Spinal cord (tissue), 10 donors: ENCODE measurements at places on chromosomes 5 and 9. TPM values are rescaled to one million over a fixed set of nuclear protein-coding genes. Genes with fewer than 3 reads are reported as not detected.

GRCh38 chr5:7995688-7996294 is 126.8 kb downstream of the MTRR start:
- no peak overlapping the region for H3K27ac ChIP-seq
- no peaks in the 10 kb centered on the region for H3K36me3 ChIP-seq
- DNase-seq = no peak
- H3K27me3 ChIP-seq = no peaks in the 10 kb centered on the region

GRCh38 chr5:61293071-61293470 is 39.0 kb upstream of the ZSWIM6 start:
- no peaks in the 10 kb centered on the region for H3K27me3 ChIP-seq
- DNase-seq = no peak
- H3K4me1 ChIP-seq = peaks cover 8% of the 10 kb centered on the region
- no peak overlapping the region for H3K4me3 ChIP-seq
- no peaks in the 10 kb centered on the region for H3K36me3 ChIP-seq

DNA sequence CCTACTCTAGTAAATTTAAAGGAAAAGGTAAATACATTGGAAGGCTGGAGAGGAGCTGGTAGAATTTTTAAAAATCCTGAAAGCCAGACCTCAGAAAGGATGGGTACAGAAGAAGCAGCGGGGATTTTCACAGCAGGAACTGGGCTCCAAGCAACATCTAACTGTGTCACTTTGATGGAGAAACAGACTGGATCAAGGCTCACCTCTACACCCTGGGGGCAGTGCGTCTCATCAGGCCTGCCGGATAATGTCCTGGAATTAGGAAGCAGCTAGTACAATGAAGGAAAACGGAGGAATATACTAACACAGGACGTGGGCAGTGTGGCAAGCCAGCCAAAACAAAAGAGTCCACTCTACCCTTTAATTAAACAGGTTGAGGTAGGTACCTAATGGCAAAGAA is 463.6 kb downstream of the TAF11L14 start:
- no peak overlapping the region for H3K4me3 ChIP-seq
- no peak overlapping the region for H3K27ac ChIP-seq
- H3K36me3 ChIP-seq = no peaks in the 10 kb centered on the region
- no peak for DNase-seq
- H3K27me3 ChIP-seq = no peaks in the 10 kb centered on the region

GRCh38 chr9:96599298-96599697 is 20.3 kb downstream of the CDC14B start:
- H3K4me3 ChIP-seq = no peak overlapping the region
- H3K27ac ChIP-seq = no peak overlapping the region
- H3K36me3 ChIP-seq = no peaks in the 10 kb centered on the region
- no peak for DNase-seq

DNA sequence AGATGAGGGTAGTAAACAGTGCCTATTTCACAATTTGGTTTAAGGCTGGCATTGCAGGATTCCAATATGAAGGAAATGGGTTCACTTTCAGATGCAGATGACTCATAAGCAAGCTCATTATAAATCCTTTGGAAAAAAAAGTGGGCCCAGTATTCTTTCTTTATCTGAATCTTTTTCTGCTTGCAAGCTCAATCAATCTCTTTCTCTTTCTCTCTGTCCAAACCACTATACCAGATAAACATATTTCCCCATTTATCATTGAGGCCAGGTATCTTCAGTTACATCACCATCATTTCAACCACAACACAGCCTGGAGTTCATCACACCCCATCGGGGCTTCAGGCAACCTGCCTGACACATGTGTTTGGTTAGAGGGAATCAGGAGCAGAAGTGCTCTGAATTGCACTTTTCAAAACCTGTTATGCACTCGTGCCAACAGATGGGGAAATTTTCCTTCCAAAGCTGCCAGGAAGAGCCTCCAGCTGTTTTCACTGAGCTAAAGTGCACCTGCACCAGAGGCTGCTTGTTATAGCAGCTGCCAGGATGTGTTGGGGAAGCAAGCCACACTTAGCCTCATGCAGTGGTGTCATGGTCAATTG is 30.0 kb upstream of the MAMDC2 start:
- no peaks in the 10 kb centered on the region for H3K4me1 ChIP-seq
- H3K27ac ChIP-seq = no peak overlapping the region
- no peak overlapping the region for H3K4me3 ChIP-seq
- no peak for DNase-seq
- H3K27me3 ChIP-seq = no peaks in the 10 kb centered on the region

DNA sequence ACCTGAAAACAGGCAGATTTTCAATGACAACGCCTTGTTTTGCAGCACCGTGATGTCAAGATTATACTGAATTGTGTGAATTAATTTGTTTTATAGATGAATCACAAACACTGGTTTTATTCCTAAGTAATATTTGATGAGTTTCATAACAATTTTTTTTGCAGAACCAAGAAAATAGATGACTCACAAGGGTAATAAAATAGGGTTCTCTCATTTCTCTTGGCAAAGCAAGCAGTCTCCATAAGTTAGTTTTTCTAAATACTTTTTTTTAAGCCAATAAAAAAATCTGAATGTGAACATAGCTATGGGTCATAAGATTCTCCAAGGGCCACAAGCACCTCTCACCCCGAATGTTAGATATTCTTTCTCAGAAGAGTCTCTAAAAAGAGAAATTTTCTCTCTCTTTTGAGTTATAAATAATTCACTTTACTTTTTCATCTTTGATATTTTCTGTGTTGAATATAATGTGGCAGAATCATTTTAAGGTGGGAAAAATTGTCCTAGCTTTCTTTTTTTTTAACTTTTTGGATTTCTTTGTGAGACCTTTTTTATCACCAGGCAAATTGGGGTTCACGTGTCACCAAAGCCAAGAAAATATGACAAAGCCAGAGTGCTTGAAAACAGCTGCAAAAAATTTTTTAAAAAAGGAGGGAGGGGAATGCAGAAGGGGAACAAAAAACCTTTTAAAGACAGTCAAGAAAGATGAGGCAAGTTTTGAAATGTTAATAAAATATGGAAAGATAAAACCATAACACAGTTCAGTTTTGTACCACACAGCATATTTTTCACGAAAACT is 174.6 kb upstream of the DAPK1 start:
- no peaks in the 10 kb centered on the region for H3K4me1 ChIP-seq
- H3K27me3 ChIP-seq = no peaks in the 10 kb centered on the region
- H3K36me3 ChIP-seq = no peaks in the 10 kb centered on the region
- no peak overlapping the region for H3K4me3 ChIP-seq
- H3K27ac ChIP-seq = no peak overlapping the region

GRCh38 chr5:71533142-71533541 is 54.0 kb upstream of the MCCC2 start:
- no peaks in the 10 kb centered on the region for H3K27me3 ChIP-seq
- H3K4me3 ChIP-seq = no peak overlapping the region
- H3K4me1 ChIP-seq = no peaks in the 10 kb centered on the region
- DNase-seq = no peak
- H3K36me3 ChIP-seq = peaks cover 27% of the 10 kb centered on the region

- H3K27ac ChIP-seq = no peak overlapping the region
- H3K36me3 ChIP-seq = no peaks in the 10 kb centered on the region
- no peak for DNase-seq
- H3K4me1 ChIP-seq = no peaks in the 10 kb centered on the region
- H3K27me3 ChIP-seq = no peaks in the 10 kb centered on the region
- H3K4me3 ChIP-seq = no peak overlapping the region
Observed at GRCh38 chr5:95084757-95085156, 200.1 kb downstream of the MCTP1 start.

- no peaks in the 10 kb centered on the region for H3K27me3 ChIP-seq
- H3K4me1 ChIP-seq = peaks cover 32% of the 10 kb centered on the region
- no peak overlapping the region for H3K27ac ChIP-seq
- no peak for DNase-seq
Observed at GRCh38 chr9:137387114-137387890, 35.7 kb downstream of the EXD3 start.

- DNase-seq = no peak
- H3K27me3 ChIP-seq = no peaks in the 10 kb centered on the region
- no peak overlapping the region for H3K4me3 ChIP-seq
- H3K27ac ChIP-seq = no peak overlapping the region
- peaks cover 39% of the 10 kb centered on the region for H3K36me3 ChIP-seq
Observed at GRCh38 chr5:150236981-150237754, 47.3 kb downstream of the SLC6A7 start.

DNA sequence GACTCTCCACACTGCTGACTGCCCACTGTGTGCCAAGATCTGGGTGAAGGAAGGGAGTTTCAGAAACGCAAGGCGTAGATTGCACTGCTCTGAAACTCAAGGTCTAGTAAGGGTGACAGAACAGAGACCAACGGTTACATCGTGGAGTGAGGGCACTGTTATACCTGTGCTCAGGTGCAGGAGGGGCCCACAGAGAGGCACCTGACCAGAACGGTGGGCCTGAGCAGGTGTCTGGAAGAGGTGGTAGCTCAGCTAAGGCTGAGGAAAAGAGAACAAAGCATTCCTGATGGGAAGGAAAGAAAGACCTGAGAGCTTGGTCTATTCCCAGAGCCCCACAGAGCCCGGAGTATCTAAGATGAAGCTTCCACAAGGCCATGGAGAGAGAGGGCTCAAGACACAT is 267.2 kb downstream of the MED10 start:
- no peak for DNase-seq
- H3K27ac ChIP-seq = no peak overlapping the region
- no peaks in the 10 kb centered on the region for H3K36me3 ChIP-seq

DNA sequence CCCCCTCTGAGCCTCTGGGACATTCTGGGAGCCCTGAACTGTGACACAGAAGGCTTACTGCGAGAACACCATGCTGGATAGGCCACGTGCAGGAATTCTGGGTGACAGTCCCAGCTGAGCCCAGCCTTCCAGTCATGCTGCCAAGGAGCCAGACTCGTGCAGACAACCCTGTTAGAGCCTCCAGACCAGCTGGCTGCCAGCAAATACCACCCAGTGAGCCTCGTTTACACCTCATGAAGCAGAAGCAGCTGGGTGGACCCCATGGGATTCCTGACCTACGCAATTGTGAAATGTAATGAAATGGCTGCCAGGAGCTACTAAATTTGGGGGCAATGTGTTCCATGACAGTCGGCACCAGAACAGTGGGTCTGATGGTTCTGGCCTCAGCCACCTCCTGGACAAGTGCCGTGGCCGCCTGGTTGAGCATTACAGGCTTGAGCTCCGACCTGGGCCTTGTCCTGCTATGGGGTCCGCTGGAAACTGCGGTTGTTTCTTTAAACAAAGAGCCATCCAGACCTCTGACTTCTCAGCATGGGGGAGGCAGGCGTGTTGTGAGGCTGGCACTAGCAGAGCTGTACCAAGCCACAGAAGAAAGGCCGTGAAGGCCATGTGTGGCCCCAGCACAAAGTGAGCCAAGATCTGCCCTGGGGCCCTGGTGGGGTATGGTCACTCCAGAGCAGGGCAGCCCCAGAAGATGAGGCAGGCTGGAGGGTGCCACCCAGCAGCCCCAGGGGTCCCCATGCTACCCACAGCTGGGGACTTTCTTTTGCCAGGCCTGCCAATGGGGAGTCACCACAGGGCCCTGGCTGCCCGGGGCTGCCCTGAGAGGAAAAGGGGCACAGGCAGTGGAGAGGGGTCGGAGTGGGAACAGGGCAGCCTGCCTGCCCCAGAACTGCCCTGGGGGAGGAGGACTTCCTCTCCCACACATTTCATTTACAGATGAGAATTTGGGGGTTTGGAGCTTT is 19.3 kb upstream of the RXRA start:
- no peaks in the 10 kb centered on the region for H3K27me3 ChIP-seq
- peaks cover 7% of the 10 kb centered on the region for H3K4me1 ChIP-seq
- no peak overlapping the region for H3K27ac ChIP-seq
- DNase-seq = no peak
- H3K4me3 ChIP-seq = no peak overlapping the region

DNA sequence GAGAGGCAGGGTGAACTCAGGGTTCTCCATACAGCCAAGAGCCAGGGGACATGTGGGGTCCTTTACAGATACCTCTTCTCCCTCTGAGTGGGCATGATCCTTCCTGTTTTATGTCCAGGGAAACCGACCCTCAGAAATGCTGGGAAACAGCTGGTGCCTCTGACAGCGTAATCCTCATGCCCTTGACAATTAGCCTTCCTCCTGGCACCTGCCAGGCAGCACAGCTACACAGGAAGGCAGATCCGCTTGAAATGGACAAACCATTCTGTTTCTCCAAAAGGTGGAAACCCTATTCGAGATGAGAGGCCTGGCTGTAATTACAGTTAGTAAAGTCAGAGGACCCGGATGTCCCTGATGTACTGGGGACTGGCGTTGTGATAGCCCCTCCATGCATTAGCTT is 7.2 kb downstream of the ERGIC1 start:
- H3K27ac ChIP-seq = no peak overlapping the region
- peaks cover 36% of the 10 kb centered on the region for H3K4me1 ChIP-seq
- H3K27me3 ChIP-seq = no peaks in the 10 kb centered on the region
- DNase-seq = no peak
- peaks cover 24% of the 10 kb centered on the region for H3K36me3 ChIP-seq
- no peak overlapping the region for H3K4me3 ChIP-seq

DNA sequence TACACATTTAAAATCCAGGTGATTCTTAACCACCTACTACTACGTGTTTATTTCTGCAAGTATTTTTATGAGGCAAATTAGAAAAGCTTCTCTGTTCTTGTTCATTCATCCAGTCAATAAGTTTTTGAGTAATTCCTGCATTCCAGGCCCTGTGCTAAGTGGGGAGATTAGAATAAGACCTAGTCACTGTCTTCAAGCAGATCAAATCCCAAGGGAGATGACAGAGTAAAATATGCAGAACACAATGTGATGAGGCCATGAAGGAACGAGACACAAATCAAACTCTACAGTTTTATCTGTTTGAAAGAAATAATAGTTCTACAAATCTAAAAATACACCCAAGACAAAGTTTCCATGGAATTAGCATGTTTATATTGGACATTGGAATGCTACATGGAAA is 158.8 kb downstream of the CEP120 start:
- H3K4me3 ChIP-seq = no peak overlapping the region
- no peak overlapping the region for H3K27ac ChIP-seq
- no peaks in the 10 kb centered on the region for H3K4me1 ChIP-seq
- DNase-seq = no peak

DNA sequence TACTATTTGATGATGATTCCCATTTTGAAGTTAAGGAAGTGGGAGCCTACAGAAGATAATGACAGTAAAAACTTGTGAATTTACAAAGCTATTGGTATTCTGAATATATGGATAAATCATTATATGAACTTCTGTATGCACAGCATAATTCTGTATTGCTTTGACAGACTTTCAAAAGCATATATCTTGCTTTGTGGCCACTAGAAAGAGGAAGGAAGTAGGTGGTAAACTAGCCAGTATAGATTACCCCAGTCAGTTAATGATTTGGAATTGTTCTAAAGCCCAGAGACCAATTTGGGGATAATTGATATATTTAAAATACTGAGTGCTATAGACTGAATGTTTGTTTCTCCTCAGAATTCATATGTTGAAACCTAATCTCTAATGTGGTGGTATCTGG is 53.0 kb downstream of the NR2F1 start:
- H3K27me3 ChIP-seq = no peaks in the 10 kb centered on the region
- no peak overlapping the region for H3K27ac ChIP-seq
- H3K36me3 ChIP-seq = peaks cover 2% of the 10 kb centered on the region
- DNase-seq = no peak

CA9 gene
- not detected for total RNA-seq

IFNK gene
- not detected for total RNA-seq

NR6A1 gene
- 2.8 TPM for total RNA-seq

QRFP gene
- not detected for total RNA-seq
